CD4-positive, alpha-beta T cell treated with Interleukin-10 for 1 hour (primary cell): ENCODE measurements at places on chromosomes 1 and 21.

GRCh38 chr1:225999912-226000337 is 782 bp upstream of the SDE2 start:
- peak; percentile 81 for DNase-seq

DNA sequence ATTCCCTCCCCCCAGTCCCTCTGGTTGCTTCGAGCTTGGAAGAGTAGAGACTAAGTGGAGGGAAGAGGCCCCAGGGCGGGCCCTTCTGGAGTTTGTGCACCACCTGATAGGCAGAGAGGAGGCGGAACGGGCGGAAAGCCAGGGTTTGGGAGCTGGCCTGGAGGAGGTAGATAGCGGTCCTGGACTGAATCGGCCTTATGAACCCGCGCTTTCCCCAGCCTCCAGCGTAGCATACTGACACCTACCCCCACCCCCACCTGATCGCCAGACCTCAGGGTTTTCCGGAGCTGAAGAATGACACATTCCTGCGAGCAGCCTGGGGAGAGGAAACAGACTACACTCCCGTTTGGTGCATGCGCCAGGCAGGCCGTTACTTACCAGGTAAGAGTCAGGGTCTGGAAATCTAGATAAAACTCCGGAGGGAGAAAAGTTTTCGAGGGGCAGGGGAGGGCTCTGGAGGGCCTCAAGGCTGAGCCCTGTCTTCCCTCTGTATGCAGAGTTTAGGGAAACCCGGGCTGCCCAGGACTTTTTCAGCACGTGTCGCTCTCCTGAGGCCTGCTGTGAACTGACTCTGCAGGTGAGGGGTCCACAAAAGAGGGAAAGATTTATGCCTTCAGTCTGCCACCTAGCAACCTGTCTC is 705 bp downstream of the UROD start:
- no peak for DNase-seq

GRCh38 chr1:222953585-222953984 is 138.7 kb downstream of the DISP1 start:
- no peak for DNase-seq

DNA sequence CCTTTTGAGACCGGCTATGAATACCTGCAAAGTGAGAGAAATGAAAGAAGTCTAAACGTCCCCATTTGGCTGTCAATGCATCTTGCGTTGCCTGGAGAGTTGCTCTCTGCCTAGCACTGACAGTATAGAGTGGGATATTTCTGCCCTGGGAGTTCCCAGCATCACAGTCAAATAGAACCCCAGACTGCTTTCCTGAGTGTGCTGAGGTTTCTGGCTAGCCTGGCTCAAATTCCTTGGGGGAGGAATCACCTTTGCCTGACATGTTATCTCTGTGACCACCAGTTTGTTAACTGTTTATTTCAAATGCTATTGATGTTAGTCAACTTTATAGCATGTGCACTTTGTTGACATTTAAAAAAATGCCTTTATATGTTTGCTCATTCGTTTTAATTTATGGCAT is 212.0 kb upstream of the FAM78B start:
- DNase-seq: no peak

- DNase-seq: peak; percentile 8
Observed at GRCh38 chr1:223363057-223363855, 720 bp downstream of the SUSD4 start.
